NCI-H446 treated with DMSO at 0.1 percent for 48 hours (cell line): ENCODE measurements at places on chromosomes 13 and 19.

- DNase-seq, result no peak
These were observed 121.9 kb upstream of the TMTC4 start for GRCh38 chr13:100796463-100796862.

GRCh38 chr13:76976929-76977328 is 15.0 kb upstream of the CLN5 start:
- no peak for DNase-seq

GRCh38 chr19:55080121-55080967 is 4.7 kb downstream of the EPS8L1 start:
- peak; percentile 74 for DNase-seq

DNA sequence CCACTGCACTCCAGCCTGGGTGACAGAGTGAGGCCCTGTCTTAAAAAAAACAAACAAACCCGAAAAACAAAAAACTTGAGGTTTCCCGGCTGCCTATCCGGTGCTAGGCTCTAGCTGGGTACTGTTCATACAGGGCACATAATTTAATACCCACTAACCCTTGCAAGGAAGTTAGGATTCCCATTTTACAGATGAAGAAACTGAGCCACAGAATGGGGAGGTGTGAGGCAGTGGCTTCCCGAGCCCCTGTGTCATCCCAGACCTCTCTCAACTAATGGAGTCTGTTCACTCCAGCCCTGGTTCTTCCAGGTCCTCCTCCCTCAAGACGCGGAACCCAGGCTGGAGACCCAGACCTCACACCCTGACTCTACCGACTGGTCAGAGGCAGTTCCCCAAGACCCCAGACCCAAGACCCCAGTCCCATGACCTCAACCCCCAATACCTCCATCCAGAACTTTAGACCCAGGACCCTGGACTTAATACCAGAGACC is 576 bp downstream of the APBA3 start:
- DNase-seq, result no peak

DNA sequence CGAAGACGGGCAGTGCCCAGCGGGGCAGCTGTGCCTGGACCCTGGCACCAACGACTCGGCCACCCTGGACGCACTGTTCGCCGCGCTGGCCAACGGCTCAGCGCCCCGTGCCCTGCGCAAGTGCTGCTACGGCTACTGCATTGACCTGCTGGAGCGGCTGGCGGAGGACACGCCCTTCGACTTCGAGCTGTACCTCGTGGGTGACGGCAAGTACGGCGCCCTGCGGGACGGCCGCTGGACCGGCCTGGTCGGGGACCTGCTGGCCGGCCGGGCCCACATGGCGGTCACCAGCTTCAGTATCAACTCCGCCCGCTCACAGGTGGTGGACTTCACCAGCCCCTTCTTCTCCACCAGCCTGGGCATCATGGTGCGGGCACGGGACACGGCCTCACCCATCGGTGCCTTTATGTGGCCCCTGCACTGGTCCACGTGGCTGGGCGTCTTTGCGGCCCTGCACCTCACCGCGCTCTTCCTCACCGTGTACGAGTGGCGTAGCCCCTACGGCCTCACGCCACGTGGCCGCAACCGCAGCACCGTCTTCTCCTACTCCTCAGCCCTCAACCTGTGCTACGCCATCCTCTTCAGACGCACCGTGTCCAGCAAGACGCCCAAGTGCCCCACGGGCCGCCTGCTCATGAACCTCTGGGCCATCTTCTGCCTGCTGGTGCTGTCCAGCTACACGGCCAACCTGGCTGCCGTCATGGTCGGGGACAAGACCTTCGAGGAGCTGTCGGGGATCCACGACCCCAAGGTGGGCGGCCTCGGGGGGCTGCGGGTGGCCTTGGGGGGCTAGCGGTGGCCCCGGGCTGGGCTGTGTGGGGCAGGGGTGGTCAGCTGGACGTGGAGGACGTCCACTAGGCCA is 4.8 kb downstream of the GRIN3B start:
- no peak for DNase-seq

DNA sequence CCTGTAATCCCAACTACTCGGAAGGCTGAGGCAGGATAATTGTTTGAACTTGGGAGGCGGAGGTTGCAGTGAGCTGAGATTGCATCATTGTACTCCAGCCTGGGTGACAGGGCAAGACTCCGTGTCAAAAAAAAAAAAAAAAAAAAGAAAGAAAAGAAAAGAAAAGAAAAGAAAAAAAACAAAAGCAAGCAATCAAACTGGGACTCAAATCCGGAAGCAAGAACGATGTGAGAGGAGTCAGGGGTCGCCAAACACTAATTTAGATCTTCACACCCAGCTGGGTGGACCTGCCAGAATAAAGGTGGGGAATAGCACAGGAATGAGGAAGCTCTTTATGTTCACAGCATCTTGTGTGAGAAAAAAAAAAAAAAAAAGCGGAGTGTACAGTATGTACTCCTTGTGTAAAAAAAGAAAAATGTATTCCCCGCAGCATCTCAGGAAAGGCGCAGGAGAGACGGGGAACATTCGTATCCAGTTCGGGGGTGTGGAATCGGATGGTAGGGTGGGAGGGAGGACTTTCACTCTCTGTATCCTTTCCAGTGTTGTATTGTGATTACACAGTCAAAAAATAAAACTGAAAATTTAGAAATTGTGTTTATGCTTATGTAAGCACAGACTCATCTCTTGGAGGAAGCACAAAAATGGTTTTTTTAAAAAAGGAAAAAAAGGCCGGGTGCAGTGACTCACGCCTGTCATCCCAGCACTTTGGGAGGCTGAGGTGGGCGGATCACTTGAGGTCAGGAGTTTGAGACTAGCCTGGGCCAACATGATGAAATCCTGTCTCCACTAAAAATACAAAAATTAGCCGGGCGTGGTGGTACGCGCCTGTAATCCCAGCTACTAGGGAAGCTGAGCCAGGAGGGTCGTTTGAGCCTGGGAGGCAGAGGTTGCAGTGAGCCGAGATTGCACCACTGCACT is 7.6 kb downstream of the DNAJB1 start:
- DNase-seq, result no peak

DNA sequence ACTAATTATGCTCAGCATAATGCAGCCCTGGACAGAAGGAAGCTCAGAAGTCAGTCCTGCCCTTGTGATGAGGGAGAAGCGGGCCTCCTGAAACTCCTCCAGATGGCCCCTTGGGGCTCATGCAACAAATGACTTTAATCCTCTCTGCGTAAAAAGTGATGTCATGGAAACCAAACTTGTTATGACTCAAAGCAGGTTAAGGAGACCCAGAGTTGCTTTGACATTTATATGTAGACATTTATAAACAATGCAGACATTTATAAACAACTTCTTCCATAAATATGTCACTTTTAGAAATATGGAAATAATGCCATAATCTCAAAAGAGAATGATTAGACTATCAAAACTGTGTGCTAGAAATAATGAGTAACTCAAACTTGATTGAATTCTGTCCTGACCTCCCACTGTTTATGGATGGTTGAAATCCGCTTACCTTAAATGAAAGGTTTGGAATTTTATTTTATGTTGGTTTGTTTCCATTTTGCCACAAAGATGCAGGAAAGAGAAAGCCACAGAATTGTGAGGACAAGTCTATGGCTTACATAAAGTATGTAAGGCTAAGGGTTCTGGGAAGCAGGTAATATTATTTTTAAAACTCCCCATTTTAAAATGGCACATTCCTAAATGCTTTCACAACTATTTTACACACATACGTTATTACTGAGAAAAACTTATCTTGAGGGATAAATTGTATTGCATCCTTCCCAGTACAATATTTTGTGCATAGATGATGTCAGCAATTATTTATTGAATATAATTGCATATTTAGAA is 73.7 kb downstream of the CYSLTR2 start:
- DNase-seq, result no peak

- no peak for DNase-seq
These were observed 48.6 kb downstream of the ZNF91 start for GRCh38 chr19:23346696-23347095.

DNA sequence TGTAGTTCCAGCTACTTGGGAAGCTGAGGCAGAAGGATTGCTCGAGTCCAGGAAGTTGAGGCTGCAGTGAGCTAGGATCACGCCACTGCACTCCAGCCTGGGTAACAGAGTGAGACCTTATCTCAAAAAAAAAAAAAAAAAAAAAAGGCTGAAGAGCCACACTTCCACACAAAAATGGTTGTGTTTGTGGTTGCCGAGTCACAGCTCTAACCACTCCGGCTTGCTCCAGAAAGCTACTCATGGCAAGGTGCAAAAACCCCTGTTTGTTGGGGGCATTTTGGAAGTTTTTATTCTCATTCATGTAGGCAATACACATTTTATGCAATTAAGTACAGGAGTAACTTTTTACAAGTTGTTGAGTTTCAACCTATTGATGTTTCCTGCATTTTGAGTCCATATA is 93.5 kb downstream of the INSR start:
- no peak for DNase-seq

- no peak for DNase-seq
These were observed 92.9 kb downstream of the DNAJC15 start for GRCh38 chr13:43116242-43116641.

DNA sequence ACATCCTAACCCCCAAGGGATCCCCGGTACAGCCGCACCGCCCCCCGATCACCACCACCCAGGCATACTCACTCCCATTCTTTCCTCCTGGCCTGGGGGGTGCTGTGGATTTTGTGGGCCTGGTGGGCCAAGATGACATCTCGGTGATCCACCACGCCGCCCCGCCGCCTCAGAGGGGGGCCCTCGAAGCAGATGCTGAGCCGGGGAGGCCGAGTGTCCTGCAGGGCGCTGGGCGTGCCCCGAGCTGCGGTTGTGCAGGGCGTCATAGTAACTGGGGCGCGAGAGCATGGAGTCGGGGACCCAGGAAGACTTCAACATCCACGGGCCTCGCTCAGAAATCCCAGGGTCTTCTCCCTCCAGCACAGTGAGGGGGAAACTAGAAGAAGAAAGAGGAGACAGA is 93.4 kb upstream of the CACNA1A start:
- DNase-seq, result no peak

DNA sequence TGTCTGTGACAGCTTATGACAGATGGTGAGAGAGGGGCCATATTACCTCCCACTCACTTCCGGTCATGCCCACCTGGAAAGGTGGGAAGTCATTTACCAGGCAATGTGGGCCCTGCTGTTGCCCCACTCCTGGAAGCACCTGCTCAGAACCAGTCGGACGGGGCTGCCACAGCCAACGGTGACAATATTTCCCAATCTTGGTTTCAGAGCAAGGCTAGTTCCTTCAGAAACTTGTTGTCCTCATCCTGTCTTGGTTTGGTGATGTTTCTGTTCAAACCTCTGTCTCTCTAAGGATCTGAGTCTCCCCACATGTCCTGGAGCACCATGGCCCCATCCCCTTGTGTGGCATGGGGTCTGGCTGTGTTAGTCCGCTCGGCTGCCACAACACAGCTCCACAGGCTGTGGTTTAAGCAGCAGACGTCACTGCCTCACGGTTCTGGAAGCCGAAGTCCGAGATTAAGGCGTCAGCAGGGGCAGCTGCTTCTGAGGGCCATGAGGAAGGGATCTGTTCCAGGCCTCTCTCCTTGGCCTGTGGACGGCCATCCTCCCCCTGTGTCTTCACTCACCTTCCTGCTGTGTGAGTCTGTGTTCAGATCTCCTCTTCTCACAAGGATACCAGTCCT is 31.5 kb upstream of the SLC15A1 start:
- no peak for DNase-seq

- DNase-seq, result no peak
These were observed 134.9 kb downstream of the FGF9 start for GRCh38 chr13:21805733-21806132.

DNA sequence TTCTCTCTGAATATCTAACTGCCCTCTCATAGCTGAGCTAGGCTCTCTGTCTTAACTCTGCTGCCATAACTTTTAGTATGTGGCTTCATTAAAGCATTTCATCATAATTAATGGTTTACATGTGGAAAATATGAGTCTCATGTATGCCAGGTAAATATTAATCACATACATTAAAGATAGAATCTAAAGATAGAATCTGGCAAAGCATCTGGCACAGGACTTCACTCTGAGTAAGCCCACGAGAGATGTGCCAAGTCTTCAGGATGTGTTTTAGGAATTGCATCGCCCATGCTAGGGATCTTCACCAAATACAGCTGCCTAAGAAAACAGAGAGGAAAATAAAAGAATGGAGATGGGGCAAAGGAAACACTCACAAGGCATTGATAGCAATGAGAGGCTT is 285.8 kb downstream of the DIAPH3 start:
- no peak for DNase-seq

GRCh38 chr19:18357041-18357440 is 16.6 kb downstream of the PGPEP1 start:
- DNase-seq, result no peak

DNA sequence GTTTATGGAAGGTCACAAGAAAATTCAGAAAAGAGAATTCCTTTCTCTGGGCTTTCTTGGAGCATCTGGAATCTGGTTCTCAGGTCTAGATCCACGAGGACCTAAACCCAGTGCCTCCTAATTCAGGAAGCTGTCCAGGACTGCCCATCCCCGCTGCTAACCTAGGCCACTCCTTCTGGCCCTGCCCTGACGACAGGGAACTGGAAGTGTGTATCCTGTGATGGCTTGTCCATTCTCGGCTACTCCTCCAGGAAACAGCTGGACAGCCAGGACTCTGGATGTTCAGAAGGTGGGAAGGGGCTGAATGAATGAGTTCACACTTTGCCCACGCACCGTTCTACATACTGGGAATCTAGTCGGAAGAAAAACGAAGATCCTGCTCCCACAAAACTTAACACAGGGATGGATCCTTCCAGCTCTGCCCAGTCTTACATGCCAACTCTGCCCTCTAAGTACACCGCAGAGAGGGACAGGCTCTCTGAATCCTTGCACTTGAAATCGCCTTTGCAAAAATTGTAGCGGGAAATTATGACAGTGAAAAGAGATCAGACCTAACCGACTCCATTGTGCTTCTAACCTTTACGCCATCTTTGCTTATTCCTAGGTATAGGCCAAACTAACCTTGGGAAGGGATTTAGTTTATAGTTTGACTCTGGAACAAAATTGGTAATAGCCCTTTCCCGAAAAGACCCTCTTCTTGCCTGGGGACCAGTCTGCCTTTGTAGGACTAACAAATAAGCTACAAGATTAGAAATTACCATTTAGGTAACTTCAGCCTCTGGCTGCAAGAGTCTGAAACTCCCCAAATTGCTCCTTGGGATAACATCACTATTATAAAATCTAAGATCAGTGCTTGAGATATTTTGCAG is 1.8 kb downstream of the LSM4 start:
- DNase-seq, result no peak

- DNase-seq, result peak; percentile 53
These were observed 1.6 kb upstream of the CLEC11A start for GRCh38 chr19:50721441-50722137.

GRCh38 chr13:74892096-74892495 is 589.9 kb downstream of the TBC1D4 start:
- DNase-seq, result no peak

- DNase-seq, result no peak
These were observed 85.9 kb downstream of the MUC16 start for GRCh38 chr19:8924283-8924682.

- DNase-seq, result no peak
These were observed 300.1 kb downstream of the TBC1D4 start for GRCh38 chr13:75181906-75182305.
